ENCODE measurements at places on chromosomes 11 and 22.

- DNase-seq: peak; percentile 84
Observed at GRCh38 chr11:27296497-27296896, 66.5 kb downstream of the CCDC34 start.

DNA sequence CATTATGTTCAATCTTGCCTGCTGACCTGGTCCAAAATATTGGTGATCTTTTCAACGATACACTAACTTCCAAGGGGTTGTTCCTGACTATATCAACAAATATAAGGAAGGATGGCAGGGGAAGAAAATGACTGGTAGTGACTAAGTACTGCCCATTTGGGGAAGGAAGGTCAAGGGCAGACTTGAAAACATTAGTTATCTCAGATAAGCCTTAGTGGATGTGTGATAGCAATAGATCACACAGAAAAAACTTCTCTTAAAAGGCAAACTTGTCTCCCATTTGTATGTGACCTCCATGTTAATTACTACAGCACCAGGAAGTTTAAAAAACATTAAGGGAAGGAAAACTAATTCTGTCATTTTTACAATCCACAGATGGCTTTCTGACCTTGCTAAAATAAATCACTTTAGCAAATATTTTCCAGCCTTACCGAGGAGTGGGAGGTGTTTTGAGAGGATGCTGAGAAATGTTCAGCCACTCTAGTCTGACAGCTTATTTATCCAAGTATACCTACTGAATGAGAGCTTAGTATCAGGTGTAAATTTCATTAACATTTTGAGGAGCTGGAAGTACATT is 88.2 kb upstream of the DDI1 start:
- DNase-seq: no peak

GRCh38 chr22:30649430-30650007 is 13.9 kb downstream of the SLC35E4 start:
- peak; percentile 62 for DNase-seq

DNA sequence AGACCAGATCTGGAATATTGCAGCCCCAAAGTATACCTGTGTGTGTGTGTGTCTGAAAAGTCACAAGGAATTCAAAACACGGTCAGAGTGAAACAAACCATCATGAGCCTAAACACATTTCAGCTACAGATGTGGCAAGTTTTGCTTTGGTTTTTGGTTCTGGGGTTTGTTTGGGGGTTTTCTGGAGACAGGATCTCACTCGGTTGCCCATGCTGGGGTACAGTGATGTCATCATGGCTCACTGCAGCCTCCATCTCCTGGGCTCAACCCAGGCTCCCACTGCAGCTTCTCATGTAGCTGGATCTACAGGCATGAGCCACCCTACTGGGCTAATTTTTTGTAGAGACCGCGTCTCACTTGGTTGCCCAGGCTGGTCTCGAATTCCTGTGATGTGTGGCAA is 41.4 kb upstream of the PHF21A start:
- no peak for DNase-seq

GRCh38 chr11:64372802-64373597 is 14.0 kb downstream of the RPS6KA4 start:
- DNase-seq: peak; percentile 18
